Activated naive CD4-positive, alpha-beta T cell (primary cell): ENCODE measurements at places on chromosomes 6 and 20.

DNA sequence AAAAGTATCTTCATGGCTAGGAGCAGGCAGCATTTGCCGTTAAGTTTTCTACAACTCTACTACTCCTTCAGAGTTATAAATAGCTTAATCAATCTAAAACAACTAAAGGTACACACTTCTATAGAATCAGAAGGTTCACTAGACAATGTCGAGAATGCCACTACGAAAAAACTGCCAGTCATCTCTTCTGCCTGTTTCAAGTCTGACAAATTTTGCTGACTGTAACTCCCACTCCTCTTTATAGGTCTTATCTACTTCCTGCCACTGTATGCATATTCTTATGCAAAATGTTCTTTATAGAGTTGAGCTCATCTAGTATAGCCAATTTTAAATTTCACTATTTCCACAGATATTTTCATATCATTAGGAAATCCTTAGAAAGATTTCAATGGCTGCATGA, 160.1 kb downstream of the EYS start:
- no peak for DNase-seq

GRCh38 chr6:31620586-31621319, at the start of gene PRRC2A:
Gene PRRC2A (plus strand): TSS chr6:31620715. CDS start chr6:31622790, 2,075 bp downstream.
- DNase-seq, result peak; percentile 98

DNA sequence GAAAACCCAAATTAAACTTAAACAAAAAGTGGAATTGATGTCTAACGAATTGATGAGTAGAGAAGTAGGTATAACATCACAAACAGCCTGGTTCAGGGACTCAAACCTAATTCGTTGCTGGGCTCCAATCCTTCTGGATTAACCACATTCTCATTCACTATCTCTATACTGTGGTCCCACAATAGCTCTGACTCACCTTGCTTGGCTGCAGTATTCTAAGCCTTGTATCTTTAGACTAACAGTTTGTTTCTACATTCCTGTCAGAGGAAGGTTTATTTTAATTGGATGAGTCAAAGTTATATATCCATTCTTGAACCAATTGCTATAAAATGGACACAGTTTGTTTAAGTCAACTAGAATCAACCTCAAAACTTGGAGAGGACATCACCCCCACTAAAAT, 530.5 kb upstream of the PTCHD4 start:
- DNase-seq, result no peak

GRCh38 chr6:119575721-119576120, 226.2 kb upstream of the MAN1A1 start:
- DNase-seq, result no peak

- no peak for DNase-seq
Observed at GRCh38 chr6:168387426-168387825, 53.6 kb upstream of the SMOC2 start.

DNA sequence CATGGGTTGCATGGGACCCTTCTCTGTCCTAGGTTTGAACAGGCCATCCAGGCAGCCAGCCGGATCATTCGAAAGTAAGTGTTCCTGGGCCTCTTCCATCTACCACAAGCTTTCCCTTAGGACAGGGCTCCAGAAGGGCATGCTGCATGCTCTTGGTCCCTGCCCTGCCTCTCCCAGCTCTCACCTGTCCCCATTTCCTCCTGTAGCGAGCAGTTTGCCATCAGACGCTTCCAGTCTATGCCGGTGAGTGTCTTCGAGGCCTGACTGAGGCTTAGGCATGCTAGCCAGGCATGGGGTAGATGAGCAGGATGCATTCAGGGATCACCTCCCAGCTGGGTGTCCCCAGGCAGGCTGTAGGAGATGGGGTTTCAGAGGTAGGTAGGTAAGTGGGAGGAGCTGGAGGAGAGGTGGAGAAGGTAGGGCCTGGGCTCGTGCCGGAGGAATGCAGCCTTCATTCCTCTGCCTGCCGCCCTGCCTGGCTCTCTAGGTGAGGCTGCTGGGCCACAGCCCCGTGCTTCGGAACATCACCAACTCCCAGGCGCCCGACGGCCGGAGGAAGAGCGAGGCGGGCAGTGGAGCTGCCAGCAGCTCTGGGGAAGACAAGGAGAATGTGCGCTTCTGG, 4.3 kb downstream of the CDC25B start:
- DNase-seq, result no peak

- DNase-seq, result no peak
Observed at GRCh38 chr6:107400616-107401147, 58.7 kb downstream of the PDSS2 start.

GRCh38 chr20:61263084-61263695, 11.1 kb downstream of the CDH4 start:
- DNase-seq, result peak; percentile 10
